ENCODE measurements at places on chromosomes 6 and 20.

DNA sequence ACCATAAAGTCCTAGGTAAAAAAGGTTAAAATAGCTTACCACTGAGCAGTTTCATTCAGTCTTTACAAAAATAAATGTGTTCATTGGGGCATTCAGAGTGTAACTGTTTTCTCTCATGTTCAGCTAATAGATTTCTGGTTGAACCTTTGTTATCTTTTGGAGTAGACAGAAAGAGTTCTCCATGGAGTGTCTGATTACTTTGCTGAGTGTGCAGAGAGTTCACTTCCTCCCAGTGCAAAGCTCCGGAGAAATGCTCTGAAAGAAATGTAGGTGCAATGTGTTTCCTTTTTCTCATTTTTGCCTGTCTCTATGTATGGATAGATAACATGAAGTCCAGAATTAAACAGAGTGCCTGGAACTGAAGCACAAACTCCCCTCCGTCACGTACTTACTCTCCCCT, 52.6 kb downstream of the JAG1 start:
- DNase-seq, result no peak

DNA sequence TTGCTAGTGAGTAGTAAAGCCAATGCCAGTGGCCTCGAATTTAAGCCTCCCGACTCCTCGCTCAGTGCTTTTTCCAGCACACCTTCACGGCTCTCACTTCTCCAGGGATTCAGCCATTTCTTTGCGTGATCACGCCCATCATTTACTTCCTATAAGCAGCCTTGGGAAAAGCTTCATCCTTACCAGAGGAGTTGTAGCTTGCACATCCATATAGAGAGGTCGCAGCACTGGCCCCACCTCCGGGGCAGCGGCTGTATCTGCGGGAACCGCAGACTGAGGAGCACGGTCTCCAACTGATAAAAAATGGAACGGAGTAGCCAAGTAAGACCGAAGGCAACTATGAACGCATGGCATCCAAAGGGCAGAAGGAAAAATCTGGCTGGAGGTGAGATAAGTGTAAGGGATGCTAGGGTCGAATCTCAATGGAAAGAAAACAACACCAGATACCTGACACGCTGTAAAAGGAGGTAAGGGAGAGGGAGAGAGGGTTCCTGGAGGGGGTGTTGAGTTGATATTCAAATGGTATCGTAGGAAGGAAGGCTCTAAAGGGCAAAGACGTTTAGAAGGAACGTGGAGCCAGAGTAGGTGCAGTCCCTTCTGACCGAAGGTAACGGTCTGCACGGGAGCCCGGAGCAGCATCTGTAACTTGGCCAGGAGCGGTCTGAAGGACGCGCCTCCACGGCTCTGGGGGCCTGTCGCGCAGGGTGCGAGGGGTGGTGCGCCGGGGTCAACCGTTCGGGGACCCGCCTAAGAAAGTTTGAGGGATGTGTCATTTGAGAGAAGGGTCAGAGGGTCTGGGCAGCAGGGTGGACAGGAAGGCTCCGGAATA, 640 bp downstream of the NFS1 start:
- DNase-seq, result peak; percentile 16

DNA sequence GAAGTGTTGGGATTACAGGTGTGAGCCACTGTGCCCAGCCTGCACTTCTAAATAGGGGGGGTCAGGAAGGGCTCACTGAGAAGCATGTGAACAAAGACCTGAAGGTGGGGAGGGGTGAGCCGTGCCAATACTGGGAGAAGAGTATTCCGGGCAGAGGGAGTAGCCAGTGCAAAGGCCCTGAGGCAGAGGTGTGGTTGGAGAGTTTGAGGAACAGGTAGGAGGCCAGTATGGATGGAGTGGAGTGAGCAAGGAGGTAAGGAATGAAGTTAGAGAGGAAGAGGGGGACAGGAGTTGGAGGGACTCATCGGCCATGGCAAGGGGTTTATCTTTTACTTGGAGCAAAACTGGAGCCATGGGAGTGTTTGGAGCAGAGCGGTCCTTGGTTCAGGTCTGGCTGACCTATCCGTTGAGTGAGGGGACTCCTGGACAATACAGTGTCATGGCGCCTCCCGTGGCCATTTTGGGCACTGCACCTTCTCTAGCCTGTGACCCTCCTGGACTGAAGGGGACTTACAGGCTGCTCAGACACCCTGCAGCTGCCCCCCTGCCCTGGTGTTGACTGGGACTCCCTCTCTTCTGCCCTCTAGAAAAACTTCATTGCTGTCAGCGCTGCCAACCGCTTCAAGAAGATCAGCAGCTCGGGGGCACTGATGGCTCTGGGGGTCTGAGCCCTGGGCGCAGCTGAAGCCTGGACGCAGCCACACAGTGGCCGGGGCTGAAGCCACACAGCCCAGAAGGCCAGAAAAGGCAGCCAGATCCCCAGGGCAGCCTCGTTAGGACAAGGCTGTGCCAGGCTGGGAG, 12.1 kb downstream of the FOXS1 start:
- DNase-seq, result peak; percentile 83

DNA sequence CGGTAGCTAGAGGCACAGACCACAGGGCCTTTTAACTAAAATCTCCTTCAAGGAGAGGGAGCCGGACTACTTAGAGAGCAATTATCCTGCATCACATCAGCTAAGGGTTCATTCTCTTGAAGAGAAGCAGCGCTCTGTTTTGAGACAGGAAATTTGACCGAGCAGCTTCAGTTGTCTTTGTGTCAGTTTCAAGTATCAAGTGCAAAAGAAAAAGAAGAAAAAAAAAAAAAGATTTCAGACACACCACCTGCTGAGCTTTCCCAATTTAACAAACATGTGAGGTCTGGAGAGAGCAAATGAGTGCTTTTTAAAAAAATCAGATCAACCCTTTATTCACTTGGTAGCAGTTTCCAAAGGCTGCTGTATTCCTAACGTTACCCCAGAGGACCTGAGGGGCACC, 273.5 kb upstream of the POU3F2 start:
- DNase-seq, result no peak

DNA sequence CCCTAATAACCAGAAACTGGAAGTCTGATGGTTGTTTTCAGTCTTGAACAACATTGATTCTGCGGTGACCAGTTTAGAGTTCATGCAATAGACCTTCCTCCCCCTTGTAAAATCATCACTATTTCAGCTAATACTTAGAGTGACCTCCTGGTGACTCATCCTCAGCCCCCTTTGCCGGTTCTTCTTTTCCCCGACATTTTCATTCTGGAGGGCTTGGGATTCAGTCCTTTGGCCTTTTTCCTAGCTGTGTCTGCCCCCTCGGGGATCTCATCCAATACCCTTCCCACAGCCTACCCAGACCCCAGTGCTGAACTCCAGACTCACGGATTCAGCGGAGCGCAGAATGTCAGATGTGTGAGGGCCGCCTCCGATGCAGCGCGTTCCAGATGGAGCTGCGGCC, 7.5 kb upstream of the BHLHE23 start:
- DNase-seq, result no peak

DNA sequence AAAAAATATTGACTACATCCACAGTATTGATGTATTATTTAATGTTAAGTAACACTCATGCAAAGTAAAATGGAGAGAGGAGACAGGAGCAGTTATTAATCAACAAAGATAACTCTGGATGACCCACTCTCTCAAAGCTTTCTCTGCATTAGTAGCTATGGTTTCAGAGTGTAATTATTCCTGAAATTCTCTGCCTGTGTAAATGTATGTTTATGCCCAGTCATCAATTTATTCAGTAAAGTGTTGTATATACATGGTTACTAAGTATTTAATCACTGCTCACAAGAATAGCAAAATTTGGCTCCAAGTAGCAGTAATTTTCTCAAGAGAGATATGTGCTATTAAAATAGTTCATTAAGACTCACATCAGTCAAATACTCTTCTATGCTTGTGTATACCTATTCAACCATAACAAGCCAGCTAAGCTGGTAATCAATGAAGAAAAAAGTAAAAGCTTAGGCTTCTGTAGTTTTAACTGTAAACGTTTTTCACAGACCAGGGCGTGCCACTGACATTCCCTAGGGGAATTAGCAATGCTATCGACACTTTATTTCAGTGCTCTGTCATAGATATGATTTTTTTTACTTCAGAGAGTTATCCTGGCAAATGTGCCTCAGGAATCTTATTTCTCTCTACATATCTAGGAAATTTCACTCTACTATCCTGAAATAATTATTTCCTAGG, 54.0 kb upstream of the RAB32 start:
- DNase-seq, result no peak

GRCh38 chr20:44384423-44385027, 29.0 kb downstream of the HNF4A start:
- DNase-seq, result peak; percentile 95

GRCh38 chr6:111382476-111383294, 100.3 kb downstream of the REV3L start:
- no peak for DNase-seq

DNA sequence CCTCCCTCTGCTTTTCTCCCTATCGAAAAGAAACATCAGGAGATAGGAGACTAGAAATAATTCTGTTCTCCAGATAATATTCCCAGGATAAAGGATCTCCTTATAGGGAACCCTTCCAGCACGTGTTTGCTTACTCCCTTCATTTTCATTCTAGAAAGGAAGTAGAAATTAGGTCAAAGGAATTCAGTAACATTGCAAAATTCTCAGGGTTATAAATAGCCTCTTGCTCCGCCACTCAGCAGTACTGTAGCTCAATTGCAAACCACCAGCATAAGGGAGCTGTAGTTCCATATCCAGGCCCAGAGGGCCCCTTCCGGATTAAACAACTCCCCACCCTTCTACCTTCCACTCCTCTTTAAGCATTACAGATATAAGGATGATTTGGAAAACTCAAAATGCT, 6.2 kb downstream of the ELMO2 start:
- no peak for DNase-seq

- DNase-seq, result no peak
Measured at GRCh38 chr6:130908188-130908587, 81.0 kb downstream of the SMLR1 start.

DNA sequence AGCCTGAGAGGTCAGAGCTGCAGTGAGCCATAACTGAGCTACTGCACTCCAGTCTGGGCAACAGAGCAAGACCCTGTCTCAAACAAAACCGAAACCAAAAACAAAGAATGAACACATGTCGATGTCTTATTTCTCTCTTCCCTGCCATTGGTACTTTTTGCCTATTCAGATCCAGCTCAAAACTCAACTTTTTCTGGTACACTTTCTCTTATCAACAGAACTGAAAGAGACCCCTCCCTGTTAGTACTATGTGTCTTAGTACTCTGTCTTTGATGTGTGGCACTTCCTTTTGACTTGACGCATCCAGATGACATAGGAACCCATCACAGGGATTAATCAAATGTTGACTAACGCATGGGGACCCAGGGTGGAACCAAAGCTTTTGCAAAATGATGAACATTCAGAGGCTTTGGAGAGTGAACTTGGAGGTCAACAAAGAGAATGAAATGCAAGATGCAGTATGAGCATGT, 44.8 kb downstream of the AKAP12 start:
- no peak for DNase-seq
